ENCODE measurements at places on chromosomes 7 and 10.

GRCh38 chr10:99595770-99596465 is 24.3 kb downstream of the SLC25A28 start:
- no peak for DNase-seq

DNA sequence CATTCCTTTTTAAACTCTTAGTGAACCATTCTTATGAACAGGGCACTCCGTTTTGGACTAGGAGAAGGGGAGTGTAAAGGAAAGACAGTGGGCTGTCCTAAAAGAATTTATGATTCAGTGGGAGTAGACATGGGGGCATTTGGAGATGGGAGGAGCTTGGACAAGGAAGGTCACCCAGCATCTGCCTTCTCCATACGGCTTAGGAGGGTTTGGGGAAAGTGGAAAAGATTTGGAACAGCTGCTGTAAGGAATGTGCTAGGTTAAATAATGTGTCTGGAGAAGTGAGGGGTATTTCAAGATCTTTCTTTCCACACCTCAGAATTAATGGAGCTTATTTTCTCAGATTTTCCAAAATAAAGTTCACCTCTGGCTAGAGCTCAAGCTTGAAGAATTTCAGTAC is 24.0 kb downstream of the SLC35G1 start:
- DNase-seq = no peak

DNA sequence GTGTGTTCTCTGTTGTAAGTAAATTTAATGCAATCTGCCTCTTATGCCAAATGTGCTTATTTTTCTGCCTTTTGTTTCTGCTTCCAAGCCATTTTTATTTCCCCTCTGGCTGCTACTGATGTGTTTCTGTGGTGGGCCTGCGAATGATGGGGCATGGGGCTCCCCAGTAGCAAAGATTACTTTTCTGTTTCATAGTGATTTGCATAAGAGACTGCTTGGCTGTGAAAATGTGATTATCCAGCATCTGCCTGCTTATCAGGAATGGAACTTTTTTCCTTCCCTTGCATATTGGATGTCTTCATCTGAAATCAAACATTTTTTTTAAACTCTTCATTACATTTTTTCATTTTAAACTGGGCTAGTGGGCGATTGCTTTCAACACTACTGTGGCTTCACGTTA is 57.7 kb upstream of the BTBD16 start:
- no peak for DNase-seq

DNA sequence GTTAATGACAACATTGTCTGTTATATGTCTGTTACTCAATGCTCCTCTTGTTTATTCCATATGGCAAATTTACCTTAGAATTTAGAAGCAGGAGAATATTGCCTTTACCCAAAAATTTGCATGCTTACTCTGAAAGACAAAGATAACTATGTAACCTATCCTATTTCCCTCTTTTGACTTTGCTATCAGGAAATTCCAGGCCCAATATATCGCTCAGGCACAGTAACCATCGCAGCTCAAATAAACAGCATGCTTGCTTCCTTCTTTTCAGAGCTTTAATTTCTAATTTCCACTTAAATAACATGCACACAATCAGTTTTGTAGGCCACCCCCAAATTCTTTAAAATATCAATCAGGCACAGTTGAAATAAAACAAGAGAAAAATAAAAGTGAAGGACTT is 57.8 kb downstream of the EBLN1 start:
- no peak for DNase-seq

DNA sequence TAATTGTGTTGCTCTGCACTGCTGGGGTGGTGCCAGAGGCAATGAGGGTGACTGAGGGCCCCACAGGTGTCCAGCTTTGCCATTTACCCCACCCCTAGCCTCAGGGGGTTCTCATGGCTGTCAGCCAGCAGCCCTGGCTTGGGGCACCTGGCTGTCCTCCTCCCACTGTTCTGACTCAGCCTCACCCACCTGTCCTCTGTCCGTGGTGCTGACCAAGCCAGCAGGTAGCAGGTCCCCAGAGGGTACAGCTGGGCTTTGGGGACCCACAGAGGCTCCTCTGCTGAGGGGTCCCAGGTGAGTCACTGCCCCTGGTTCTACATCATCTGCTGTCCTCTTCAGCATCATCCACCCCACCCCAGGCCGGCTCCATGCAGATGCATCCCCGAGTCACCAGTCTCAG is 32.2 kb upstream of the ZNF716 start:
- DNase-seq = no peak

GRCh38 chr7:108596560-108596959 is 26.9 kb downstream of the DNAJB9 start:
- no peak for DNase-seq

GRCh38 chr10:72176701-72177100 is 39.1 kb upstream of the ANAPC16 start:
- no peak for DNase-seq

GRCh38 chr7:73742338-73742752 is 3.7 kb upstream of the ABHD11 start:
- no peak for DNase-seq

DNA sequence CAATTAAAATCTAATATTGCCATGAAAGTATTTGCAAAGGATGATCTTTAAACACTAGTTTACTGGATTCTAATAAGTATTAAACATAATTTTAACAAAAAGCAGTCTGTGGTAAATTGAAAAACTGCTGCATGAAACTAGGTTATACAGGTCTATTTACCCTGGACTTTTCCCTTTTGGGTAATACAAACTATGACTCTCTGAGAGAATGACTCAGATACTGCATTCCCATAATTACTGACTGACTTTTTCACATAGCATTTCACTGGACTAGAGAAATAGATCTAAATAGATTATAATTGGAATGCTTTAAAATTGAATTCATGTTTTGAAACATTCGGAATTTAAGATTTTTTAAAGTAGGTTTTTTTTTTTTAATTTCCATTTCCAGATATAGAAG is 395.7 kb downstream of the THSD7A start:
- DNase-seq = no peak

DNA sequence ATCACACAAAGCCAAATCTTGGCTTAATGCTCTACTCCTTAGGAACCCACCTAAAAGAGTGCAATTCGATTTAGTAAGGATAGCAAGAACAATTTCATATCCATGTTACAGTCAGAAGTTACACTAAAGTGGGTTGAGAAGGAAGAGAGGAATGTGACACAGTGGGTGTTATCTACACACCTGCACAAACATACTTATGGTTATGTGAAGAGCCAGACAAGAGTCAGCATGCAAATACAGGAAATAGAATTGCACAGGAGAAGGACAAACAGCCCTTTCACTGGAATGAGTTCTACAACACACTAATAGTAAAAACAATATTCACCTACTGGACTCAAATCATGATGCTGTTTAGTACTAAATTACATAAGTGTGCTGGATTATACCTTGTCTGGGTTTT is 262.8 kb downstream of the DGKB start:
- no peak for DNase-seq

GRCh38 chr10:112446055-112446854 is 459 bp downstream of the ZDHHC6 start:
- no peak for DNase-seq

- peak; percentile 97 for DNase-seq
Observed at GRCh38 chr7:77536413-77537135, 521 bp upstream of the PTPN12 start.

GRCh38 chr7:149680331-149681025 is 92.9 kb downstream of the ZNF467 start:
- no peak for DNase-seq

DNA sequence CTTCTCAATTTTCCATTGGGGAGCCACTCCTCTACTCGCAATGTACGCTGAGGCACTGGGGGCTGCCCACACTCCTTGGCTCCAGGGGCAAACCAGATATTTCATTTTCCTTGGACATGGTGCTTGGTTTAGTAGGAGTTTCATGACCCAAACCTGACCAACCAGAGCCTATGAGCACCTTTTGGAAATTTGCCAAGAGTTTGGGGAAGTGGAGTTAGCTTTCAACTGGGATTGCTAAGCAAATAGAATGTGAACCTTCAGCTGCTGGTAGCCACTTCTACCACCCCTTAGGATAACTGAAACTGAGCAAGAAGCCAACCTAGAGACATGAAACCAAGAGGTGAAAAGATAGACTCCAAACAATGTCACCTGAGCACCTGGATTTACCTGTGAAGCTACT is 74.9 kb upstream of the COL13A1 start:
- DNase-seq = no peak

- no peak for DNase-seq
Observed at GRCh38 chr10:19546224-19546623, 270.0 kb upstream of the PLXDC2 start.

GRCh38 chr10:87862679-87863052 is 667 bp downstream of the KLLN start:
- DNase-seq = no peak

DNA sequence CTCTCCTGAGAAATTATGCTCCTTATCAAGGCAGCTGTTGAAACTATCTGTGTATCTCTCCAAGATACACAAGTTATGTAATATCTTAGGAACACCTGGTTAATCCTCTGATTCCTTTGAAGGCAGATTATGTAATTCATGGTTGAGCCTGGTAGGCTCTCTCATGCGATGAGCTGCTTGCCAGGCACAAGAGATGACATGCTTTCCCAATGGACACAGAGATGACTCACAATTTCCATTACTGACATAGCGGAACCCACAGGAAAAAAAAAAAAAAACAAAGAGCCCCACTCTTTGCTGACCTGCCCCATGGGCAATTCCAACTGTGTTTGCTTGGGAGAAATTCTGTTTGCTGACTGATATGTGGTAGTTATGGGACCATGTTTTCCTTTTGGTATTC is 736.4 kb upstream of the PHF14 start:
- DNase-seq = no peak

DNA sequence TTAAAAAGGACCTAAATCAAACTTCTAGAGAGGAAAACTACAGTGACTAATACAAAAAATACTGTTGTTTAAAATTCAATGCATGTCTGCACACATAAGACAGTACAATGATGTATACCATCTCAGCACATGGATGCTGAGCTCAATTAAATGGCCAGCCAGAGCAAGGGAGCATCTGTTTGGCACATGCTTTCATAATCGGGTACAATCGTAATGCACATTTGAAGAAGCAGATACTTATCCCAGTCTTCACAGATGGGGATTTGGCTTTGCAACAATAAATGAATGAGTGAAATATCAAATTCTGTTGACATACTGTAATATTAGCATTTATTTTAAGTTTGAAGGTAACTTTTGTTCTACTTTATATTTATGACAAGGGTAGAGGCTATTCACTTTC is 187.8 kb downstream of the CRPPA start:
- no peak for DNase-seq

DNA sequence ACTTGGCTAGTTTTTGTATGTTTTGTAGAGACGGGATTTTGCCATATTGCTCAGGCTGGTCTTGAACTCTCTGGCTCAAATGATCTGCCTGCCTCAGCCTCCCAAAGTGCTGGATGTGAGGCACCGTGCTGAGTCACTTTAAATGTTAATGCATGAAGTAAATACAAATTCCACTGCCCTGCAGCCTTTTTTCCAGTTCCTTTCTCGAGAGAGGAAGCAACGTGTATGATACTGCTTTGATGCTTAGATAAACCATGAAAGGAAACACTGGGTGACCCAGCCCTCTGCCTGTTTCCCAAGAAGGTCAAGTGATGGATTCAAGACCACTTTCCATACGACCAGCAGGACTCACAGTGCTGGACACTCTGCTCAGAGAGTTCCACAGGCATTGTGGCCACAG is 11.3 kb upstream of the MRPS24 start:
- DNase-seq = no peak
